Left renal pelvis (tissue), 4 donors: ENCODE measurements at places on chromosomes 2 and 18. TPM values are rescaled to one million over a fixed set of nuclear protein-coding genes. Genes with fewer than 3 reads are reported as not detected.

GRCh38 chr2:180787330-180787729 lies 193.1 kb upstream of the UBE2E3 start:
- no peak for DNase-seq

Gene NMUR1
- 0.91 TPM for polyA plus RNA-seq

DNA sequence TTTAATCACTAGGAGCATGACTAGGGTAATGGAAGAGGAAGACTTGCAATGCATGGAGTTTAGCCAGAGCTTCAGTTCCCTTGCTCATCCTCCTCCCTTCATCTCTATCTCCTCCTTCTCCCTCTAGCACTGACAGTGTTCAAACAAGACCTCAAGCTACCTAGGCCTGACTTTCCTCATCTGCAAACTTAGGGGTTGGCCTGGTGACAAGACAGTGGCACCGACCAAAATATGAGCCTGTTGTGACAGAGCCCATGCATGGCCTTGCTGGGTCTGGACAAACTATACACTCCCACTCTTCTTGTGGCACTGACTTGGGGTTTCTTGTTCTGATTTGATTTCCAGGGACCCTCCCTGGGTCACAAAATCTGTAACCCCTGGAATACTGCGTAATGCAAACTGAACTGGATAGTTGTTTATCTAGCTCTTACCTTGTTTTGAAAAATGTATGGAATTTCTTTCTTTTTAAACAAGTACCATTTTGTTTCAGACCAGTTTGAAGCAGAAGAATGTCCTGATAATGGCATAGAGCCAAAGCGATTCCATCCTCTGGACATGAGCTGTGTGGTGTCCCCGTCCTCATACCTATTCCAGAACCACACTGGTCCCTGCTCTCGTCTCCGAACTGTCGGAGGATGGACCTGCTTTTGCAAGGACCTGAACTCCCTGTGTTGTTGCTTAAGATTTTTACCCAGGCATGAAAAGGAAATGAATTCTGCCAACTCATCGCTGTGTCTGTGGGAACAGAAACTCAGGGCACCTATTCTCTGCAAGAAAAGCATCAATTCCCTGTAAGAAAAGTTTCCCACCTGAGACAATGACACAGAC lies 33.4 kb upstream of the PPP4R1 start:
- DNase-seq = no peak

DNA sequence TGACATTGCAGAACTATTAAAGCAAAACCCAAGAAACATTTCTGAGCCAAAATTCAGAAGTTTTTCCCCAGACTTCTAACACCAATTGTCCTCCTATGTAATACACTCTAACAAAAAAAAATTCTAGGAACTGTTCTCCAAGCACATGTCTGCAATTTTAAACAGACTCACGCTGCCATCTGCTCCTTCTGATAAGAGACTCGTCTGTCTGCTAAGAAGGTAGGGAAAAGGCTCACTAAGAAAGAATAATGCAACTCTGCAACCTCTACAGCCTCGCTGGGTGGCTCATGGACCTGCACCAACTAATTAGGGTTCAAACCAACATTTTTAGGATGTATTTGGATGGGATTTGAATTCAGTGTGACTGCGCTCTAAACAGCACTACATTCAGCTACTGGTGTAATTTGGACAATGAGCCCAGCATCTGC lies 366.5 kb downstream of the DSC3 start:
- no peak for DNase-seq

Gene NOL4
- polyA plus RNA-seq = 2.1 TPM

Gene ABCB11
- not detected for polyA plus RNA-seq

Gene MYO7B
- 24.5 TPM for polyA plus RNA-seq

DNA sequence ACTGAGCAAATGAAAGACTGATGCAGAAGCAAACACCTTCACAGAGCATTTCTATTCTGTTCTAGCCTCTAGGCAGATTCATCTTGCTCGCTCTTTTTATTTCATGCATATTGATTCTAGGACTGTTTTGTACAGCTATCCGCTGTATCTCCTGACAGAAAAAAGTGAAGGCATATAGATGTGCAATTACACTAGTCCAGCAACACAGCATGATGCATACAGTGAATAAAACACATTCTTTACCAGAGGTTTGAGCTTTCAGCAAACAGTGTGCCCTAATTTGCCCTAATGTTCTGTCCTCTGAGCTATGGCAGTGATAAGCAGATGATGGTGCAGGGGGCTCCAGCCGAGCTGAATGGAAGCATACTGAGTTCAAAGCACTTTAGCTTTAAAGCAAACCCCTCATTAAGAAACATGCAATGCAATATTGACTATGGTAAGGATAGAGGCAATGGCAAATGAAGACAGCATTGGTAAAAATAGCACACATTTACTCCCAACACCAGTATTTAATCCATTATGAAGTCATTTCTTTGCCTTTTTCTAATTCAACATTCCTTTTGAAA lies 141.2 kb upstream of the RGPD4 start:
- no peak for DNase-seq

GRCh38 chr2:26892922-26893524 lies 45.1 kb downstream of the DPYSL5 start:
- DNase-seq = no peak

- no peak for DNase-seq
Measured at GRCh38 chr2:135948642-135949355, 36.6 kb downstream of the DARS1 start.

DNA sequence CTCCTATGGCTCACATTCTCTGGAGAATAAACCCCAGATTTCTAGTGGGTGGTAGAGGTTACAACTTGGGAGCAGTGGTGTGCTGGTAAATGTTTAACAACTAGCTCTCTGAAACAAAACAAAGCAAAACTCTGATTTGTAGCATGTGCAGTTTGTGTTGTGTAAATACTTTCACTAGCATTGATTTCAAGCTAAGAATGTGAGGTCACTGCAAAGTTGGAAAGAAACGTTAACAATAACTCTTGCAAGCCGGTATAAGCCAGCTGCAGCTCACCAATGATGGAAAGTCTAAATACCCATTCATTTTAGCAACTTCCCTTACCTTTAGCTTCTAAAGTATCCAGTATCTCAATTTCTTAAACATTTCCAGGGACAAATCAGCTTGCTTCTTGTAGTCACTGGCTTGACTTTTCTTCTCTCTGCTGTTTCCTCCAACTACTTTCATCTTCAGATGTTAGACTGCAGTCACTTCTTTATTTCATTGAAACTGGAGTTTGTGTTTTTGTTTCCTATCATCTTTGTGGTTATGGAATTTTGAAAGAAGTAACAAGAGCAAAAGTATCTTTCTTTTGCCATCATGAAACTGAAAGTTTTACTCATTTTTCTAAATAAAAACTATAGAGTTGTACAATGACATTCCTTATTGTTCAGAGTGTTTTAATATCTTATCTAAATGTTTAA lies 140.2 kb downstream of the PLCL1 start:
- DNase-seq = peak; percentile 16

DNA sequence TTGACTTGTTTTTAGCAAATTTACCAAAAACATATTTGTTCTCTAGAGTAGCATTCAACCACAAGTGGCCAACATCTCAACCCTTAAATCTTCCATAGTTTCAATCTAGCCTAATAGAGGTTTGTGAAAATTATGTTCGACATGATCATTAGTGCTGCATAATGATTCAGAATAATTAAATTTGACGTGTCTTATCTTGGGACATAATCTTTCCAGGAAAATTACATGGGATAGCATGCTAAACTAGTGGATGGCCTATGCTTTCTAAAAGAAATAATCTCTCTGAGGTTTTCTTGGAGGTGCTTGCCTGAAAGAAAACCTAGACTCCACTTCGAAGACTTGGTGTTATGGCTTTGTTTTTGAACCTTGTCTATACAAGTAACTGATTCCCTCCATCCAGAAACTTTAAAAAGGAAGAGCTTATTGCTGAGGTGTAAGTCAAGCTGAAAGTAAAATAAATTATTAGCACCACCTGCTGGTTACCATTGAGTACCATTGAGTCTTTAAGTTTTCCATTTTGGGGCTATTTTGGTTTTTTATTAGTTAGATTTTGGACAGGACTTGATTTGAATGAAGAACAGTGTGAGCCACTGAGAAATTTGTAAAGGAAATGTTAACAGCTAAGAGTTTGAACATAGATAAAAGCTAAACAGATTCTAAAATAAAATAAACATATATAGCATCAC lies 32.7 kb downstream of the COX7A2L start:
- no peak for DNase-seq

Gene BBS5
- polyA plus RNA-seq = 15.7 TPM
